ENCODE measurements at places on chromosomes 13 and 19.

DNA sequence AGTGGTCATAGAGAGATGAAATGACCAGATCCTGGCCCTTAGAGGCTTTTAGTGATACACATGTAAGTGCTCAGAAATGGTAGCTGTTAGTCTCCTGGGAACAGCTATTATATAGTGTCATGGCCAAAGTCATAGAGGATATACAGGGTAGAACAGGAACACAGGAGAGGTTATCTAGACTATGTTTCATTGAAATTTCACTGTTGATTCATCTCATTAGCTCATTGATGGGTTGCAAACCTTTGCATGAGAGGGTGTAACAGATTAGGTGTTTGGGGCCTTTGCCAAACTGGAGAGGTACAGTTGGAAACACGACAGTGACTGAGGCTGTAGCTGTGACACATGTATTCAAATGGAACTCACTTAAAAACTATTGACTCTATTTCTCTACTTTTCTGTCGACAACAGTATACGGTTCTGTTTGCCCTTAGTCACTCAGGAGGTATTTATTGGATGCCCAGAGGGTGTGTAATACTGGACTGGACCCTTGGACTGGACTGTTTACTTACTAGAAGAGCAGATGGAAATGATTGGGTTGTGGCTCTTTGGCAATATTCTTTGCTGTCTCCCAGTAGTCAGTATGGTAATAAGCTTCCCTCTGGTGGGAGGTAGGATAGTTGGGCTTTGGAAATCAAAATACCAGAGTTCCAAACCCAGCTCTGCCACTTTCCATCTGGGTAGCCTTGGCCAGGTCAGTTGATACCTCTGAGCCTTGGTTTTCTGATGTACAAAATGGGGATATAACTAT is 29.8 kb downstream of the ARHGAP35 start:
- no peak for DNase-seq

GRCh38 chr19:33677745-33678426 is 56.1 kb downstream of the CHST8 start:
- no peak for DNase-seq

GRCh38 chr13:109256866-109257760 is 529.3 kb downstream of the IRS2 start:
- no peak for DNase-seq

DNA sequence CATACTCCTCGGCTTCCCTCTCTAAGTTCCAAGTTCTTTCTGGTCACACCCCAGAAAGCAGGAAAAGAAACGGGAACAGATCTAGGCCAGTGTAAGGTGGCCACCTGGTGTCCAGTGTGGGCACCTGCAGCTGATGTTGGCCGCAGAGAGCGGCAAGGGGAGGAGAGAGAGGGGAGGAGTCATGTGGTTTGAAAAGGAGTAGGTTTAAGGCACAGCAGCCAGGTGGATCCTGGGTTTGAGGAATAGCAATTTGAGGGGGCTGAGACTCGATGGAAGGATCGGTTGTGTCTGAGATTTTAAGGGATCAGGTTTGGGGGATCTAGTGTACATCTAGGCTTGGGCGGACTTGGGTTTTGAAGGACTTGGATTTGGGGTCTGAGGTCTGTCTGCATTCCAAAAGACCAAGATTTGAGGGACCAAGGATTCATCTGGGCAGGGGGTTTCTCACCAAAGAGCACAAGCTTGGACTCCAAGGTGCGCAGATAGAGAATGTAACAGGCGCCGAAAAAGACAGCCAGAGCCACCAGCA is 1.2 kb downstream of the RABAC1 start:
- peak; percentile 80 for DNase-seq

- no peak for DNase-seq
Measured at GRCh38 chr13:90999401-90999800, 348.1 kb upstream of the MIR17HG start.

DNA sequence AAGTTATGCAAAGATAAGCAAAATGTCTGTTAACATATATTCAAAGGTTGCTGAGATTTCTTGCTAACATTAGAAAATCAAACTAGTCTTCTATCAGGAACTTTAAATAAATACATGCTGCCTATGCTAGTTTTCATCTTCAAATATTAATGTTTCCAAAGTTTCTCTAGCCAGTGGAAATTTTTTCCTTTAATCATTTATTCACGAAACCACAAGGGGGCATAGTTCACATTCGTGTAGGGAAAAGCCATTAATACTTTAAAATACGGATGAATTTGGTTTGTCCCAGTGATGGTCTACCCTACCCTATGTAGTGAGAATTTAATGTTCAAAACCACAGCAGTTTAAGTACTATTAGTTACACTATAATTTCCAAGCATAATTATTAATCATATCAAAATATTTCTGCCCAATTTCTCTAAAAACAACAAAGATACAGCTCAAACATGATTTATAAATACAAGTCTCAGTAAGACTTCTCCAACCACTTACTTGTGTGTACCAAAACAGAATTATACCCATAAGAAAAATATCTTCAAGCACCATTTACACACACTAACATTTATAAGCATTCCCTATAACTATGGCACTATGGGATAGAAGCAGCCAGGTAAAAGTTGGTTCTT is 16.2 kb downstream of the NUFIP1 start:
- DNase-seq: peak; percentile 38

DNA sequence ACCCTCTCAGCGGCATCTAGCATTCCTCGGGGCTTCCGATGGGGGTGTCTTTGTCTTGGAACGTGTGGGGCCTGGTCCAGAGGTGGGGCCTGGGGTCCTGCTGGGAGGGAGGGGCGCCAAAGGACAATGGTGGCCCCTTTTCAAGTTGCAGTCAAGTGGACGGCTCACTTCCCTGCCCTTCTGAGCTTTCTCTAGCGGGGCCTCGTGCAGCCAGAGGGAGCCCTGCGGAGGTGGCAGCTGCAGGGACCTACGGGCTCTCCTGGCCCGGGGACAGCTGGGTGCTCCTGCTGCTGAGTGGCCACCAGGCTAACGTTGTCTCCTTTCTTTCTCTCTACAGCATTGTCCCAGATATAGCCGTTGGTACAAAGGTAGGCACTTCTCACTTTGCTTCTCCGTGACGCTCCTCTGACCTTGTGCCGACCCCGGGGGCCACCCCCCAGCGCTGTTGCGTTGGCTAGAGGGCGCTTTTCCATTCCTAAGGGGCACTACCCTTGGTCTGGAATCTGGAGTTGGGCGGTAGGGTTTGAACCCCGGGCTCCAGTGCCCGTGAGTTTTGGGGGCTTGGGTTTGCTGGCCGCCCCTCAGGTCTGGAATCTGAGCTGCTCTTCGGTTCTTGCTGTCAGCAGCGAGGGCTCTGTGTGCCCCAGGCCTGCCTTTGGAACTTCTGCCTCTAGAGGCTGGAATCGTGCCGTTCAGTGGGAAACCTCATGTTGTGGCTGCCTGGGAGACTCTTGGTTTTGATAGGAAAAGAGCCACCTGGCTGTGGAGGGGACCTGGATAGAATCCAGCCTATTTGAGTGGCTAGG is 2.0 kb downstream of the PTBP1 start:
- DNase-seq: peak; percentile 33

DNA sequence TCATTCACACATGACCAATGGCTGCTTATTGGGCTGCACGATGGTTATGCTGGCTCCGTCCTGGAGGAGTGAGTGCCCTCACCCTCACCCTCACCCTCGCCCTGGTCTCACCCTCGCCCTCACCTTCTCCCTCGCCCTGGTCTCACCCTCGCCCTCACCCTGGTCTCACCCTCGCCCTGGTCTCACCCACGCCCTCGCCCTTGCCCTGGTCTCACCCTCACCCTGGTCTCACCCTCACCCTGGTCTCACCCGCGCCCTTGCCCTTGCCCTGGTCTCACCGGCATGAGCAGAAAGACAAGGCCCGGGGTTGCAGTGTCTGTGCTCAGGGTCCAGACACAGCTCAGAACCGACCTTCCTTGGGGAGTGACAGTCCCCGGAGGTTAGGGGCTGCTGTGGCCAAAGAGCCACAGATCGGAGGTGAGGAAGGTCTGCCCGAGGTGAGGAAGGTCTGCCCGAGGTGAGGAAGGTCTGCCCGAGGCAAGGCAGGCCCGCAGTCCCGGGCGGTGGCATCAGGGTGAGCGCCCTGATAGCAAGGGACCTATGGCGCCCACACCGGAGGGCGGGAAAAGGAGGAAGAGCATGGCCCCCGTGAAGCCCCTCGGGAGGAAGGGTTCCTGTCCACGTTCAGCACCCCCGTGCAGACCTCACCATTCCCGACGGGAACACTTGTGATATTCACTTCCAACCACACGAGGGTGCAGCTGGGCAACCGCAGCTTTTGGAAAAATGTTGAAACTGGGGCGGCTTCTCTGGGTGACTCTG is 65.6 kb downstream of the MCF2L start:
- no peak for DNase-seq

- no peak for DNase-seq
Measured at GRCh38 chr19:11448923-11449554, 13.6 kb downstream of the PRKCSH start.

GRCh38 chr13:98144027-98144741 is 1.3 kb downstream of the FARP1 start:
- DNase-seq: no peak

DNA sequence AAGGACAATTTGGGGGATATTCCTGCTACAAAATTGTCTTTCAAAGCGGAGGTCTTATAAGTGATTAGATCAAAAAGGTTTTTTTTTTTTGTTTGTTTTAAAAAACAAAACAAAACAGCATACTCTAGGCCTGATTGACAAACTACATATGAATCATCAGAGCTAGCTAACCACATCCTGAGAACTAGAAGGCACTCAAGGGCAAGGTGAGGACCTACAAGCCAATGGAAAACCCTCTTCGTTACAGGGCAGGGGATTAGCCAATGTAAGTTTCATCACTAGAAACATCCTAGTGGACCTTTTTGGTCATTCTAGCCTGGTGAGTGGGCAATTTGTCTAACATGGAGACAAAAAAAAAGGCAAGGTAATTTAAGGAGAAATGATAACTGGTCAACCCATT is 428.6 kb downstream of the RFC3 start:
- no peak for DNase-seq

GRCh38 chr13:80010286-80010831 is 330.6 kb downstream of the SPRY2 start:
- DNase-seq: no peak

DNA sequence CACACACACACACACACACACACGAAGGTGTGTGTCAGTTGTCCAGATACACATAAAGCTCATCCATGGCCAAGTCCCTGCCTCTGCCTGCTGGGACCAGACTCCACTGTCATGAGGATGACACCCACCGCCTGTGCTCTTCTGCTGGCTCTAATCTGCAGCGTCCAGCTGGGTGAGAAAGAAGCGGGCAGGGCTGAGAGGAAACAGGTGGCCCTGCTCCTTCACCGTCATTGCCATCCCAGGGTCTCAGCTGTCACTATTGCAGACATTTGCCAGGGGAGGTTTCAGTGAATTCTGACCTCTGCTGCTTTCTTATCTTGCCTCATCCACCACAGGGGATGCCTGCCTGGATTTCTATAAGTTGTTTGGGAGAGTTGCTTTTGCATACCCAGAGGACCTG is 31.4 kb downstream of the SCGB2B2 start:
- no peak for DNase-seq

DNA sequence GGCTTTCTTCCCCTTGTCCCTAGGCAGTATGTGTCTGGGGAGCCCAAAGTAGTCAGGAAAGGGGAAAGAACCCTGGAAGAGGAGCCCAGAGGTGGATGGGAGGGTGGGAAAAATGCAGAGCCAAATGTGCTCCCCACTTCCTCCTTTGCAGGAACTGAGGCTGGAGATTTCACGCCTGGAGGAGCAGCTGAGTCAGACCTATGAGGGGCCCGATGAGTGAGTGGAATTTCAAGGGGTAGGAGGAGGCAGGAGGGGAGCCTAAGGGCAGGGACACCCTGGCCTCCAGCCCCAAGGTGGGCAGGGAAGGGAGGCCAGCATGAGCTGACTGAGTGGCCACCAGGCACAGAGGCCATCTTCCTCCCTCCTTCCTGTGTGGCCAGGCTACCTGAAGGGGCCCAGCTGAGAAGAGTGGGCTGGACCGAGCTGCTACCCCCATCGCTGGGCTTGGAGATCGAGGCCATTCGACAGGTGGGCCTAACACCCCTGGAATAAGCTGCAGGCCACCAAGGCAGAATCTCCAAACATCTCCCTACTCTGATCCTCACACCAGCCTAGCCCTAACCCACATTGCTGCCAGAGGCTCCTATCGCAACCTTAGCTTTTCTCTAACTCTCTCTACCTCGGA is 14.3 kb downstream of the PTH2 start:
- DNase-seq: peak; percentile 44

GRCh38 chr13:59750860-59751259 is 412.9 kb downstream of the DIAPH3 start:
- DNase-seq: no peak

DNA sequence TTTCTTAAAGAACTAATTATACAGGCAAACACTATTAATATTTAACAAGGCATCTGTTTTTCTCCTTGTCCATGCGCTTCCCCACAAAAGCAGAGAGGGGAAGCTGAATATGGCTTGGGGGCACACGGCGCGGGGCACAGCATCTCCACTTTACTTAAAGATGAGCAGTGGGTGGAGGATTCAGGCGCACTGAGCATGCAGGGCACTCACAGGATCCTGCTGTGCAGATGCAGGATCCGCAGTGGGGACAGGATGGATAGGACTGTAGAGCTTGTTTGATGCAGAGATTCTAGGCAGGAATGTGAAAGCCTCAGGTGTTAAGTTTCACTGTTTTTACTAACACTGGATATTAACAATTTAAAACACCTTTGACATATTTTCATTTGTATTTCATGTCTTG is 43.3 kb downstream of the ATP11A start:
- no peak for DNase-seq

DNA sequence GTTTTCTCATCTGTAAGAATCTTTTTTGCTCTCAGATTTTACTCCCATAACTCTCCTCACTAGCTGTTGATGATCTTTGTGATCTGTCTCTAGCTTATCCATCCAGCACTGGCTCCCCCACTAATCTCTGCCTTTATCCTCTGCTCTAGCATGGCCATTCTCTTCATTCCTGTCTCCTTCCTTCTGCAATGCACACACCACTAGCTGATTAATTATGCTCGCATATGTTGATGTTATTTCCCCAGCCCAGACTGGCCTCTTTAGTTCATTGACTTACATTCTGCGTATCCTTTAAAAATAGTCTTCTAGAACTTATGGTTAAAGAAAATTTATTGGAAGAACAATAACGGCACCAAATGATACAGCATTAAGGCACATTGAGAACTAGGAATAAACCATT is 52.5 kb downstream of the DGKH start:
- DNase-seq: no peak

DNA sequence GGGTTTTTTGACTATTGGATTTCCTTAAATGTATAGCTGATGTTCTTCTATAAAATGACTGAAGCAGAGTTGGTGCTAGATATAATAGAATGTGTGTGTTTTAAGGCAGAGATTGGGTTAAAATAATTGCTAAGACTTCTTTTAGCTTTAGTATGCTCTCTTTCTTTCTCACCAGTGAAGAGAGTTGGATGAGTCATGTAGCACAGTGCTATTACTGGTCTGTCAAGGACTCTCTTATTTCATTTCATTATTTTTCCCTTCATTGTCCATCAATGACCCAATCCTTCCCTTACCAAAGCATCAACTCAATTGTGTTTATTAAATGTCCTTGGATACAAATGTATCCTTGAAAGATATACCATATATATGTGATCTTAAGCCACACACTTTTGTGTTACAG is 268.9 kb downstream of the IRS2 start:
- DNase-seq: no peak

GRCh38 chr19:56350416-56351045 is 35.9 kb upstream of the ZSCAN5A start:
- DNase-seq: peak; percentile 71
